GM23248 (cell line): ENCODE measurements at places on chromosomes 16 and 17. TPM values are rescaled to one million over a fixed set of nuclear protein-coding genes. Genes with fewer than 3 reads are reported as not detected.

TP53TG3 gene
- total RNA-seq, result not detected in 2 replicates

TBC1D3G gene
- not detected in 2 replicates for total RNA-seq

BAHCC1 gene
- 3.0 and 5.2 TPM in 2 replicates for total RNA-seq

LRRC37A gene
- total RNA-seq, result 2.3 and 3.4 TPM in 2 replicates

SPATA22 gene
- total RNA-seq, result not detected in 2 replicates

GPRC5B gene
- total RNA-seq, result 0.63 TPM in 1 of 2 replicates, not detected in the other

TBC1D3I gene
- total RNA-seq, result not detected in 2 replicates

CCDC78 gene
- 1.0 and 9.5 TPM in 2 replicates for total RNA-seq

KREMEN2 gene
- not detected in 2 replicates for total RNA-seq

ACSM2B gene
- total RNA-seq, result not detected in 2 replicates

DHX8 gene
- 27.3 and 33.1 TPM in 2 replicates for total RNA-seq

PGS1 gene
- 31.4 and 32.5 TPM in 2 replicates for total RNA-seq

SPHK1 gene
- total RNA-seq, result 112 and 113 TPM in 2 replicates

XYLT1 gene
- 26.3 and 26.8 TPM in 2 replicates for total RNA-seq

FSCN2 gene
- total RNA-seq, result 2.3 and 3.2 TPM in 2 replicates

PRSS27 gene
- total RNA-seq, result 0.76 TPM in 1 of 2 replicates, not detected in the other

CES5A gene
- total RNA-seq, result not detected in 2 replicates

ZFPM1 gene
- 0.25 and 2.4 TPM in 2 replicates for total RNA-seq

C1QTNF1 gene
- total RNA-seq, result 12.2 and 14.4 TPM in 2 replicates

PPY gene
- not detected in 2 replicates for total RNA-seq

ITGB3 gene
- 6.7 and 7.2 TPM in 2 replicates for total RNA-seq

EFCAB13 gene
- 1.4 and 1.6 TPM in 2 replicates for total RNA-seq

ABCA8 gene
- 8.0 and 14.4 TPM in 2 replicates for total RNA-seq

ADAMTS18 gene
- not detected in 2 replicates for total RNA-seq

KIF1C gene
- total RNA-seq, result 72.7 and 85.2 TPM in 2 replicates

OR2C1 gene
- total RNA-seq, result 0.51 TPM in 1 of 2 replicates, not detected in the other

NPIPA5 gene
- 1.4 TPM in 1 of 2 replicates, not detected in the other for total RNA-seq

HSD17B2 gene
- not detected in 2 replicates for total RNA-seq

LITAFD gene
- total RNA-seq, result not detected in 2 replicates

C16orf90 gene
- total RNA-seq, result not detected in 2 replicates

XAF1 gene
- 21.5 and 24.4 TPM in 2 replicates for total RNA-seq

KRTAP9-2 gene
- total RNA-seq, result not detected in 2 replicates

ETV4 gene
- 2.1 and 3.5 TPM in 2 replicates for total RNA-seq

MYO15B gene
- 5.8 and 7.2 TPM in 2 replicates for total RNA-seq

PLA2G10 gene
- not detected in 2 replicates for total RNA-seq

KLHL10 gene
- 2.3 TPM in 1 of 2 replicates, not detected in the other for total RNA-seq
